ENCODE measurements at places on chromosomes 7 and 10.
A peak's percentile ranks its signal among the peaks of the same experiment; 100 is the strongest.

DNA sequence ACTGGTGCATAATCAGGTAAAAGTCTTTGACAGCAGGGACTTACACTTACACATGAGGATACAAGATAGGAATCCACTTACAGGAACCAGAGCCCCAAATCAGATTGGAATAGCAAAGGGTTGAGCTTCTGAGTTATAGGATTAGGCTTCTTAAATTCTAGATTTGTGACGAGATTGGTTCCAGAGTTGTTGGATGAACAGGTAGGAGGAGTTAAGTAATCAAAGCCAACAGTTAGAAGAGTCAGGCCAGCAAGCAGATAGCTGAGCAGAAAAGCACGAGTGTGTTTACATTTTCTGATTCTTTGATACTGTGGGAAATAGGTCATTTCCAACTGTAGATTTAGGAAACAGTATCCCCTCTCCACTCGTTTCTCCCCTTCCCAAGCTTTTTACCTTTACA lies 167.0 kb downstream of the MDFIC start:
- no peak overlapping the region for H3K4me3 ChIP-seq
- H3K27ac ChIP-seq = no peak overlapping the region
- H3K36me3 ChIP-seq = no peaks in the 10 kb centered on the region
- no peaks in the 10 kb centered on the region for H3K27me3 ChIP-seq

- no peaks in the 10 kb centered on the region for H3K36me3 ChIP-seq
- H3K27ac ChIP-seq = no peak overlapping the region
- peaks cover 18% of the 10 kb centered on the region for H3K4me1 ChIP-seq
- H3K4me3 ChIP-seq = peak overlapping the region; percentile 87
- DNase-seq = no peak
Measured at GRCh38 chr10:79069325-79070080, 737 bp downstream of the ZMIZ1 start.

DNA sequence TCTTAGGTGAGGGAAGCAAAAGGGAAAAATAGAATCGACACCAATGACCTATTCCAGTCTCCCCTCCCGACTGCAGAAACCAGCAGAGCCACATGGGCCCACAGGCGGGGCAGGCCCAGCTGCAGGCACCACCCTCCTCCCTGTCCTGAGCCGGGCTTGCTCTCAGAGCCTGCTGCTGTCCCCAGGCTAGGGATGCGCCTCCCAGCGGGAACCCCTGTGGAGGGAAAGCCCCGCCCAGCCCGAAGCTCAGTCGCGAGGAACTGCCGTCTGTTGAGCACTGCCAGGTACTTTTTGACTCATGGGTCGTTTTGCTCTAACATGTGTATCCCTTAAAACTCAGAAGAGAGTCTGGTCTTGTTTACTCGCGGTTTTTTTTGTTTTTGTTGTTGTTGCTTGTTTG lies 124.5 kb upstream of the RET start:
- H3K27me3 ChIP-seq = no peaks in the 10 kb centered on the region
- no peaks in the 10 kb centered on the region for H3K36me3 ChIP-seq
- H3K4me3 ChIP-seq = no peak overlapping the region
- H3K27ac ChIP-seq = no peak overlapping the region
- DNase-seq = no peak
- peaks cover 3% of the 10 kb centered on the region for H3K4me1 ChIP-seq

GRCh38 chr10:129123428-129123827 lies 343.6 kb upstream of the MGMT start:
- H3K36me3 ChIP-seq = no peaks in the 10 kb centered on the region
- no peaks in the 10 kb centered on the region for H3K4me1 ChIP-seq
- H3K27ac ChIP-seq = no peak overlapping the region
- no peak overlapping the region for H3K4me3 ChIP-seq
- no peak for DNase-seq
- no peaks in the 10 kb centered on the region for H3K27me3 ChIP-seq

DNA sequence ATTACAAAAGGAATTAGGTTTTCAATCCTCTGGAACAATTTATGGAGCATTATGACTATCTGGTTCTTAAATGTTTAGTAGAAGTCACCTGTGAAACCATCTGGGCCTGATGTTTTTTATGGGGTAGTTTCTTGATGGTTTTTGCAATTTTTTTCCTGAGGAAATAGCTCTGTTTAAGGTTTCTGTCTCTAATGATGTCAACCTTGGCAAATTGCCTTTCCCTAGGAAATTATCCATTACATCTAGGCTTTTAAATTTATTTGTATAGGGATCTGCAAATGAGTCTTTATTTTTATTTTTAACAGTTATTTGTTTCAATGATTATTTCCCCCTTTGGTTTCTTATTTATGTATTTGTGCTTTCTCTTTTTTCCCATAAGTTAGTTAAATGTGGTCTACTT lies 222.8 kb downstream of the GALNT17 start:
- no peak for DNase-seq
- H3K4me3 ChIP-seq = no peak overlapping the region
- no peak overlapping the region for H3K27ac ChIP-seq
- H3K4me1 ChIP-seq = no peaks in the 10 kb centered on the region

DNA sequence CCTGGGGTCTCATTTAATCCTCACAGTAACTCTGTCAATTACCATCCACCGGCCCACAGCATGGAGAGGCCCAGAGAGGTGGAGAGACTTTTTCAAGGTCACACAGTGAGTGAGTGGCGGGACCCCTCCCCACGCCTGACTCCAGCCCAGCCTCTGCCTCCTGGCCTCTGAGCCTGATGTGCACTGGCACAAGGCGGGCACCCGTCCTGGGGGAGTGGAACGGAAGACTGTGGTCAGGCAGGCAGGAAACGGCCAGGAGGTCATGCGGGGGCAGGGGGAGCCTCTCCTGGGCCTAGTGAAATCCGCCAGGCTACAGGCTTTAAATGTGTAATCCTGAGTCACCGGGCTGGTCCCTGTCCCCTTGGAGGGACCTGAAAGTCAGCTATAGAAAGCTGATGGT lies 32.2 kb downstream of the ZCCHC24 start:
- H3K27me3 ChIP-seq = no peaks in the 10 kb centered on the region
- DNase-seq = no peak
- peaks cover 1% of the 10 kb centered on the region for H3K4me1 ChIP-seq
- H3K4me3 ChIP-seq = no peak overlapping the region

GRCh38 chr10:128064108-128064969 lies 61.9 kb downstream of the MKI67 start:
- no peak overlapping the region for H3K27ac ChIP-seq
- peaks cover 10% of the 10 kb centered on the region for H3K4me1 ChIP-seq

GRCh38 chr7:155360495-155361345 lies 63.0 kb downstream of the INSIG1 start:
- no peaks in the 10 kb centered on the region for H3K36me3 ChIP-seq
- peaks cover 5% of the 10 kb centered on the region for H3K4me1 ChIP-seq
- H3K27me3 ChIP-seq = no peaks in the 10 kb centered on the region

DNA sequence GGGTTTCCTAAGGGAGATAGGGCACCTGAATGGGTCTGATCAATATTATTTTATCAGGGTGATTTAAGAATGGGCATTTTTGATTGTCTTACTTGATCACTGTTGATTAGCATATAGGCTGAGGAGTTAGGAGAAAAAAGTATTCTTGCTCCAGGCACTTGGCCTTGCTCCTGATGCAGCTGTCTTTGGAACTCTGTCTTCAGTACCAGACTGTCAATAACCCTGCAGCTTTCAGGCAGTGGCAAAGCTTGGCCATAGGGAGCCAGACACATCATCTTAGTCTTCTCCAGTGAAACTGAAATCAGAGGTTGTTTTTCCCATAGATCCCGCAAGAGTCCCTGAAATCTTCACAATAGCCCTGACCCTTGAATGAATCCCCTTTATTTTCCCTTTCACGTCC lies 47.2 kb downstream of the EXOC4 start:
- H3K4me3 ChIP-seq = no peak overlapping the region
- H3K27ac ChIP-seq = no peak overlapping the region
- no peaks in the 10 kb centered on the region for H3K27me3 ChIP-seq
- no peaks in the 10 kb centered on the region for H3K36me3 ChIP-seq
- DNase-seq = no peak
- H3K4me1 ChIP-seq = no peaks in the 10 kb centered on the region

DNA sequence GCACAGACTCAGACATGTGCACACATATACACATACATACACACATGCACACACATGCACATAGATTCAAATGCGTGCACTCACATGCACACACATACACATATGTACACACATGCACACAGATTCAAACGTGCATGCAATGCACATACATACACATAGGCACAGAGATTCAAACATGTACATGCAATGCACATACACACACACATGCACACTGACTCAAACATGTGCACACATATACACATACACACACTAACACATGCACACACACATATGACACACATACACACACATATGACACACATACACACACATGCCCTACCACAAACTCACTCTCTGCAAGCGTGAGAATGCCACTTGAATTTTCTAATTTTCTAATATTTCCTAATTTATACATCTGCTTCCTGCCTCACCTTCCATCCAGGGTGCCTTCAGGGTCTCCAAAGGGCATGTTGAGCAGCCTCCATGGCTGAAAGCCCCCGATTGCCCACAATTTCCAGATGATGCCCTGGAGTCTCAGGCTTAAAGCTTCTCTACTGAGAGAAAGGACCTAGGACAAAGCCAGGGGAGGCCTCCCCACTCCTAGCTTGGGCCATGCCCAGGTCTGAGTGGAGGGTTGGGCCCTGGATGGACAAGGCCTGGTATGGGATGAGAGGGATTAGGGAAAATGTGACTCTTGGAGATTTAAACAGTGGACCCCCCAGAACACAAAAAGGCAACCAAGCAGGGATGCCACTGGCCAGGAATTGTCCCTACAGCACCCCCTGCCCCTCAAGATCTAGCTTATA lies 487.1 kb downstream of the TCERG1L start:
- no peaks in the 10 kb centered on the region for H3K36me3 ChIP-seq
- H3K27ac ChIP-seq = no peak overlapping the region
- no peaks in the 10 kb centered on the region for H3K4me1 ChIP-seq
- no peak for DNase-seq
- no peak overlapping the region for H3K4me3 ChIP-seq
- no peaks in the 10 kb centered on the region for H3K27me3 ChIP-seq

- no peak for DNase-seq
- no peaks in the 10 kb centered on the region for H3K36me3 ChIP-seq
- no peaks in the 10 kb centered on the region for H3K4me1 ChIP-seq
- H3K4me3 ChIP-seq = no peak overlapping the region
- H3K27ac ChIP-seq = no peak overlapping the region
- H3K27me3 ChIP-seq = peaks cover 10% of the 10 kb centered on the region
Measured at GRCh38 chr7:44330331-44330730, 4.9 kb upstream of the CAMK2B start.

- DNase-seq = no peak
- H3K27me3 ChIP-seq = no peaks in the 10 kb centered on the region
- no peaks in the 10 kb centered on the region for H3K4me1 ChIP-seq
- H3K27ac ChIP-seq = no peak overlapping the region
Measured at GRCh38 chr10:18222866-18223265, 82.6 kb downstream of the CACNB2 start.

- H3K27ac ChIP-seq = no peak overlapping the region
- H3K27me3 ChIP-seq = no peaks in the 10 kb centered on the region
- no peaks in the 10 kb centered on the region for H3K4me1 ChIP-seq
Measured at GRCh38 chr7:43480581-43480980, 102.3 kb upstream of the STK17A start.

Data from iPS DF 6.9 (cell line).